Activated T-cell treated with anti-CD3 and anti-CD28 coated beads, Interleukin-2, amount 50 U/mL, for 4 hours (primary cell): ENCODE measurements at places on chromosomes 5 and 9. TPM values are rescaled to one million over a fixed set of nuclear protein-coding genes. Genes with fewer than 3 reads are reported as not detected.

The LHX3 gene
- total RNA-seq: 0.11 TPM

The PCDHA1 gene
- total RNA-seq: not detected

GRCh38 chr9:86971742-86972141 lies 24.4 kb upstream of the GAS1 start:
- DNase-seq: no peak

The PTGES gene
- not detected for total RNA-seq

DNA sequence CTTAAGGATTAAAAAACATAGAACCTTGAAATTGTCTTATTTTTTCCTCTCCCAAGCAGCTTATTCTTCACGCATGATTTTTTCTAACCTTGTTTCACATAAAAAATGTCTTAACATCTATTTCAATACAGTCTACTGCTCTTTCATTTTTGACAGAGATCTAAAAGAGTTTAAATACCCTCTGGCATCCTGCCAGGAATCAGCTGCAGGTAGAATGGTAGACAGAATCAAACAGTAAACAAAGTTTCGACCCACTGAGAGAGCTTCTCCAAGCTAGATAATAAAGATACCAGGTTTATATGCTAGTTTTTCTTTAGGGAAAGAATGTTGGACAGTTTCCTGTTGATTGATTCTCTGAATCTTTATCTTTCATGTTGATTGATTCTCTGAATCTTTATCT lies 555.8 kb upstream of the CDH9 start:
- no peak for DNase-seq

- no peak for DNase-seq
Observed at GRCh38 chr5:31334061-31334860, 140.8 kb downstream of the CDH6 start.

The NIM1K gene
- 1.0 TPM for total RNA-seq

The FAT2 gene
- not detected for total RNA-seq
